Suprapubic skin (tissue), 4 donors: ENCODE measurements at places on chromosomes 16 and 17. TPM values are rescaled to one million over a fixed set of nuclear protein-coding genes. Genes with fewer than 3 reads are reported as not detected.

Gene BANP
- total RNA-seq: 25.4 TPM

GRCh38 chr17:42197564-42198156 is 3.4 kb upstream of the GHDC start:
- DNase-seq: no peak
- H3K4me3 ChIP-seq: no peak overlapping the region
- H3K27me3 ChIP-seq: no peaks in the 10 kb centered on the region
- H3K4me1 ChIP-seq: peaks cover 16% of the 10 kb centered on the region
- no peak overlapping the region for H3K27ac ChIP-seq
- H3K36me3 ChIP-seq: peaks cover 33% of the 10 kb centered on the region

DNA sequence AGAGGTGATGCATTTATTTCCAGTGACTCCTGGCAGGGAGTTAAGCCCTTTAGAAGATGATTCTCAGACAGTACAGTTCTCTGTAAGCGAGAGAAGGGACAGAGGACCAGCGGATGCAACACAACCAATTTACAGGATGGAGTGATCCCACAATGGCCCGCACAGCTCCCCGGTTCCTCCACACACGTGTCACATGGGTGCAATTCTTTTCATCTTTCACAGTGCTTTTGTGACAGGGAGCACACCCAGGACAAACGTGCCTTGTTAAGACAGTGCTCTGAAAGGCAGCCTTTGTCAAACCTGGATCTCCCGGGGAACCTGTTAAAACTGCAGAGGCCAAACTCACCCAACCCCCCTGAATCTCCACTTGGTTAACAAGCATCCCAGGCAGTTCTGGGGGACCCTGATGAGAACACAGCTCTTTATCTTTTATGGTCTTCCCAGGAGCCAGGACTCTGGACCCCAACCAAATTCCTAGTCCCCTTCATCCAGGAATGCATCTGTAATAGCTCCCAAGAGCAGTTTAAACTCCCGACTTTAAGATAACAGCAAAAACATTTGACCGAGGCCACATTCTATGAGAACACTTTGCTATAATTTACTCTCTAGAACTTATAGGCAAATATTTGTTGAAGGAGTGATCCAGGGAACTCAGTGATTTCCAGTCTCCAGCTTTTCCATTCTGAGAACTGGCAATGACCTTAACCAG is 134.9 kb upstream of the CDH5 start:
- H3K36me3 ChIP-seq: no peaks in the 10 kb centered on the region
- H3K27me3 ChIP-seq: no peaks in the 10 kb centered on the region
- H3K4me1 ChIP-seq: no peaks in the 10 kb centered on the region
- DNase-seq: no peak

GRCh38 chr16:57316390-57317017 is 32.0 kb upstream of the PLLP start:
- H3K27me3 ChIP-seq: no peaks in the 10 kb centered on the region
- H3K4me1 ChIP-seq: peaks cover 11% of the 10 kb centered on the region
- H3K27ac ChIP-seq: no peak overlapping the region
- no peak for DNase-seq
- no peak overlapping the region for H3K4me3 ChIP-seq

DNA sequence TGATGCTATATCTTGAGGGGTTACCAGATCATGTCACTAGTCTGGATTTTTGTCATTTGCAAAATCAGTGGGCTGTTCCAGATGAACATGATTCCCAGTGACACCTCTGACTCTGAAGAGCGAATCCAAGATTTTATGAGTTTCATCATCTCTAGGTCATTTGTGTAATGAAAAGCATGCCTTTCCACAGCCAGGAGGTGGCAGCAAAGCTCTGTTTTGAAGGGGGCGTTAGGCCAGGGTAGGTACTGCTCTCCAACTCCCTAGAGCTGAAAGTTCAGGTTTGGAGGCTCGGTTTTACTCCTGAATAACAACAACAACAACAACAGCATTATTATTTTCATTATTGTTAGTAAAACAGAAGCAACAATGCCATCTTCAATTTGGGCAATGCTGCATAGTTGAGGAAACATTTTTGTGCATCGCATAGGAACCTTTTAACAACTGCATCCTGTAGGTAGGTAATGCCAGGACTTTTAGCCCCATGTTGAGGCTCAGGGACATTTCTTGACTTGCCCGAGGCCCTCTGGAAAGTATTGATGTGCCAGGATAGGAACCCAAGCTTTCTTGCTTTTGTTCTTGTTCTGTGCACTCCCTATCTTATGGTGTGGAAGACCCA is 77.0 kb downstream of the MYH13 start:
- no peaks in the 10 kb centered on the region for H3K36me3 ChIP-seq
- H3K4me1 ChIP-seq: peaks cover 7% of the 10 kb centered on the region
- no peaks in the 10 kb centered on the region for H3K27me3 ChIP-seq
- DNase-seq: no peak
- H3K27ac ChIP-seq: no peak overlapping the region
